Fibroblast of skin of back (primary cell): ENCODE measurements at places on chromosomes 3 and 15.

DNA sequence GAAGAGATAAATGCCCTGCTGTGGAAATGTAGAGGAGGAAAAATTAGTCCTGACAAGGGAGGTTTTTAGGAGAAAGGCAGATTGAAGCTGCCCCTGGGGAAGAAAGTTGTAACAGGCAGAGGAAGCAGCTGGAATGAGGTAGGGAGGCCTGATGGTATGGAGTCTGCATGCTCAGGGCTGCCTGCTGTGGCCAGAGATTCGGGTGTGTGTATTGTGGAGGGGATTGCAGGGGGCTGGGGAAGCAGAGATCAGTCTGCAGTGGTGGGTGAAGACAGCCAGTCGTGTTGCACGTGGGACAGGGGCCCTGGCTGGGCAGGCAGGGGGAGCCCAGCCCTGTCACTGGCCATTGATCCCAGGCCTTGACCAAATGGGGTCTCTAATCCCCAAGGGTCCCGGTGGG, 96.5 kb downstream of the SLCO3A1 start:
- no peak for DNase-seq

- no peak for DNase-seq
Measured at GRCh38 chr3:28224430-28224829, 17.0 kb upstream of the CMC1 start.

DNA sequence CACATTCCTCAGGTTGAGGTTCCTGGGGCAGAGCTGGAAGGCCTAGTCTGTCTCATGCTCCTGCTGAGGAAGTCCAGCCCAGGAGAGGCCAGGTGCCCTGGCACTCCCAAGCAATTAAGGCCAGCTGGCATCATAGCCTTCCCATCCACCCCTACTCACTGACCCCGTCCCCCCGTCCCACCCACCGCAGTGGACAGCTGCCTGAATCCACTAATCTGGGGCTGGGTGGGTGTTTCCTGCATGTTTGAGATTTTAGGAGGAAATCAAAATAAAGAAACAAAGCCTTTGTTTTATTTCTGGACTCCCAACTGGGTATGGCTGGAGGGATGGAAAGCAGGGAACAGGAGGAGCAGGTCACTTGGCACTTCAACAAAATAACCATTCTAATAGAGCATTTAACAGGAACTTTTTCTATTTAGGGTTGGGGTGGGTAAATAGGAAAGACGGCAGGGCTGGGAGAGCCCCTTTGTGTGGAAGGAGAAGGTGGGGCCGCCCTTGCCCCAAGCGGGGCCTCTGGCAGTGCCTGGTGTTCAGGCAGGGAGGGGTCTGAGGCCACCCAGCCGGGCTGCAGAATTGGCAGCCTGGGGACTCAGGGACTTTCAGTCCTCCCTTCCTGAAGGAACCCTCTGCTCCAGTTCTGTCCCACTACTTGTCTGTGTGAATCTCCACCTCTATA, 8.5 kb downstream of the MRAS start:
- DNase-seq = no peak

GRCh38 chr3:74089814-74090213, 465.1 kb upstream of the PDZRN3 start:
- peak; percentile 81 for DNase-seq

- DNase-seq = no peak
Measured at GRCh38 chr3:161081633-161082032, 23.5 kb downstream of the B3GALNT1 start.

- no peak for DNase-seq
Measured at GRCh38 chr15:74769463-74770025, 12.3 kb upstream of the CSK start.

DNA sequence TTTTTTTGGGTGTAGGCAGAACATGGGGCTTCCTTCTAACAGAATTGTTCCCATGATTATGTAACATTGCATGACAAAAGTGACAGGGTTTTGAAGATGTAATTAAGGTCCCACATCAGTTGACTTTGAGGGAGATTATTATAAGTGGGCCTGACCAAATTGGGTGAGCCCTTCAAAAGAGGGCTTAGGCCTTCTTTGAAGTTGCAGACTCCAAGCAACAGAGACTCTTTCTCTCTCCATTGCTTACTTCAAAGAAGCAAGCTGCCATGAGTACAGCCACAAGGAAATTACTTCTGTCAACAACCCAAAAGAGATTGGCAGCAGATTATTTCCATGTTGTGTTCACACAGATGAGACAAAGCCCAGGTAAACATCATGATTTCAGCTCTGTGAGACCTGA, 348.2 kb downstream of the PDCD6IP start:
- DNase-seq = no peak

DNA sequence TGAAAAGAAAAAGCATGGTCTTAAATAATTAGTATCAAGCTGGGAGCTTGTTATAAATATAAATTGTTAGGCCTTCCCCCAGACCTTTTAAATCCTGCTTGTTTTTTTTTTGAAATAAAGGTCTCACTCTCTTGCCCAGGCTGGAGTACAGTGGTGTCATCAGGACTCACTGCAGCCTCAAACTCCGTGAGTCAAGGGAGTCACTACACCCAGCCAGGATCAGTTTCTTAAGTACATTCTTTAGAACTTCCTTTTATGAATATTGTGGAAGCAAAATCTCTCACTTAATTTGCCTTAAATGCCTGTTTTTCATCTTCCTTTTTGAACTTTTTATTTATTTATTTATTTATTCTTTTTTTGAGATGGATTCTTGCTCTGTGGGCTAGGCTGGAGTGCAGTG, 20.8 kb upstream of the DENND4A start:
- no peak for DNase-seq

DNA sequence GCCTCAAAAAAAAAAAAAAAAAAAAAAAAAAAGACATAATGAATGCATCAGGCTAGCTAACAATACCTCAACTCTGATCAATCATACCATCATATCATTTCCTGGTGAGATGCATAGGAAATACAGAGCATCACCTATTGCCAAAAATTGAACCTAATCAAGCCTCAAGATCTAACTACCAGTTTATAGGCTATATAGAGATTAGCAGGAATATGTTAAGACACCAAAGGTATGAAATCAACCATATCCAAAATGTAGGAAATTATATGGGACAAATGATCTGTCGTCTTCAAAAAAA, 387 bp upstream of the VPS33B start:
- no peak for DNase-seq

- DNase-seq = peak; percentile 57
Measured at GRCh38 chr3:71629289-71629688, 45.8 kb upstream of the FOXP1 start.

DNA sequence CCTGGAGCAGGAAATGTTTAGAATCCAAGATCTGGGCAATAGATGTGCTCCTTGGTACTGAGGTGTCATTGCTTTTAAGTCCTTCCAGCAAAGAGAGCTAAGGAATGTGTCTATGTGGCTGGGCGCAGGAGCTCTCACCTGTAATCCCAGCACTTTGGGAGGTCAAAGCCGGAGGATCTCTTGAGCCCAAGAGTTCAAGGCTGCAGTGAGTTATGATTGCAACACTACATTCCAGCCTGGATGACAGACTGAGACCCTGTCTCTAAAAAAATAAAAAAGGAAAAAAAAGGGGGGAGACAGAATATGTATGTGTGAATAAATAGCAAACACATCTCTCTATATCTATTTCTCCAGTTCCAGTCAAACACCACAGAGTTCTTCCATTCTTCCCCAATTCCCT, 4.3 kb upstream of the GPR62 start:
- no peak for DNase-seq

DNA sequence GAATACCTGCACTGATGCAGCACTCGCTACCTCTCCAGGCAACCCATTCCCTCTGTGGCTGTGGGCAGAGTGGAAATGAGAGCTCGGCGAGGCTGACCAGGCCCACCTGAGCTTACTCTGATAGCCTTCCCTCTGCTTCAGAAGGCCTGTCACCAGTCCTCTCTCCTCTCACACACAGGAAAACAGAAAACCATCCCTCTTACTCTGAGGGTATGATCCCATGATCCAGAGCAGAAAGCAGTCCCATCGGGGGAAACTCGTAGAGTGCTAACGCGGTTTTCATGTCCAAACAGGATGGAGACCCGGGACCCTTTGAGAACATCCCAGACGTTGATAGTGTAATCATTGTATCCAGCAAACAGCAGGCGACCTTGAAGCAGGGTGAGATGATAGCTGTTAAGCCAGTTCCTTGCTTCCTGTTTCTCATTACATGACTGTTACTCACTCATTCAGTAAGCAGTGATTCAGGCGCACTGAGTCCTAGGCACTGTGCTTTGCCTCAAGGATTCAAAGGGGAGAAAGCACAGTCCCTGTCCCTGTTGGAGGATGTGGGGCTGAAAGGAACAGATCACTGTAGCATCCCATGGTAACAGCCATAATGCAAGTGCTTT, 11.8 kb upstream of the BCL2L10 start:
- peak; percentile 48 for DNase-seq

DNA sequence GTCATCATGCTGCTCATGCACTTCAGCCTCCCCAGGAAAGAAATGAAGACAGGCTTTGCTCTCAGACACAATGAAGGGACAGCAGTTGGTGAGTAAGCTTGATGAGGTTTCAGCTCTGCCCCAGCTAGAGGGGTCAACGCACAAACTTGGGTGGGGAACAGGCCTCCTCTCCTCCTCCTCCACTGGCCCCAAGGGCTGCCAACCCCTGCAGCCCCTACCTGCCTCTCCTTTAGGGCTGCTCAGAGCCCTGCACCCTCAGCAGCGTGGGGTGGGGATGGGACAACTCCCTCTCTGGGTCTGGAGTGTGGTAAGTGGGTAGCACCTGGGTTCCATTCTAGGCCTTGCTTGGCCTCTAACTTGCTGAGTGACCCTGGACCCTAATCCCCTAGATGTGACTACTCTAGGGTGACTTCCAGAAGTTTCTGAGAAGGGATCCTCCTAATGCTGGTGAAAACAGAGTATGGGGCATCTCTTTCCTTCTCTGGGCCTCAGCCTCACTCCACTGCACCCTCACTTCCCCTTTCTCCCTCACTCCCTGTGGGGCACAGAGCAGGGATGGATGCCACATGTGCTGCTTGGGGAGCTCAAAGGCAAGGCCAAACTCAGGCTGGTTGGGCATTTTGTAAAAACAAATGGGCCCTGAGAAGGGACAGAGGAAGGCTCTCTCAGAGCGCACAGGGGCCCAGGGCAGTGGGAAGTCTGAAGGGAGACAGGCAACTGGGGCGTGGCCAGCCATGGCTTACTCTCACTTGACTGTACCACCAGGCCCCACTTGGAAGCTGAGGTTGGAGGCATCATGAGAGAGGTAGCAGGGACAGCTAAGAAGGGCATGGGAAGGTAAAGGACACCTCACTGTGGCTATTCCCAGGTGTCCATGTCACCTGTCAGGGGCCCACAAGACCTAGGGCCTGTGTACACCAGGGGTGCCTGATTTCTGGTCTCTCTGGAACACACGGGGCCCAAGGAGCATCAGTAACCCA, 64.0 kb downstream of the SYNM start:
- no peak for DNase-seq

GRCh38 chr3:56025326-56025725, 442.9 kb downstream of the ERC2 start:
- no peak for DNase-seq

GRCh38 chr3:163939926-163940325, 1138.4 kb downstream of the SI start:
- peak; percentile 21 for DNase-seq

DNA sequence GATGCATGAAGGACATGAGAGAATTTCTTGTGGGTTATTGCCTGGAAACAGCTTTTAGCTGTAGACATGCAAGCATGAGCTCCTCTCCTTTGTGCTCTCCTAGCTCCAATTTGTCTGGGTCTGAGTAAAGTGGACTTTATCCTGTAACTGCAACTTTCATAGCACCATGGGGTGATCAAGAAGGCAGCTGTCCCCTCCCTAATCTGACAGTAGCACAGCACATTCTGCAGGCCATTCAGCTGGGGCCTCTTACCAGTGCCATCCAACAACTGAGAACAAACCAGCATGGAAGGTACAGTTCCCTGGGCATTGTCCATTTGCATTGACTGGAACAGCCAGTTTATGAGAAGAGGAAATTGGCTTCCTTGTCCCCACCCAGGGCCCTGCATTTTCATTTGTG, 7.7 kb upstream of the RAB27A start:
- no peak for DNase-seq

GRCh38 chr3:83738202-83738601, 1220.6 kb upstream of the CADM2 start:
- no peak for DNase-seq

DNA sequence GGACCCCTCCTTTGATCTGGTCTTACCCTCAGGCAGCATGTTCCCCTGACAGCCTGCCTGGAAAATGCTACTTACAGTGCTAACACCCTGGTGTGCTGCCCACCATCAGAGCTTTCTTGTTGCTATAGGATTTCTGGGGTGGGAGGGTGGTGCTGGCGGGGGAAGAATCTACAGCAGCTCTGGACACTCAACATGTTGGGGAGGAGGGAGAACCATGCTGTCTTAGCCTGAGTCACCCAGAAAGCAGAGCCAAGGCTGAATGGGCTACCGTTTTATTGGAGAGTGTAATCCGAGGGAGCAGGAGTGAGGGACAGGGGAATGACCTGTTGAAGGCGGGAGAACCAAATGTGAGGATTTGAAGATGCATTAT, 45.6 kb downstream of the MFSD1 start:
- DNase-seq = no peak

GRCh38 chr3:50486219-50486888, 17.1 kb downstream of the CACNA2D2 start:
- peak; percentile 62 for DNase-seq

DNA sequence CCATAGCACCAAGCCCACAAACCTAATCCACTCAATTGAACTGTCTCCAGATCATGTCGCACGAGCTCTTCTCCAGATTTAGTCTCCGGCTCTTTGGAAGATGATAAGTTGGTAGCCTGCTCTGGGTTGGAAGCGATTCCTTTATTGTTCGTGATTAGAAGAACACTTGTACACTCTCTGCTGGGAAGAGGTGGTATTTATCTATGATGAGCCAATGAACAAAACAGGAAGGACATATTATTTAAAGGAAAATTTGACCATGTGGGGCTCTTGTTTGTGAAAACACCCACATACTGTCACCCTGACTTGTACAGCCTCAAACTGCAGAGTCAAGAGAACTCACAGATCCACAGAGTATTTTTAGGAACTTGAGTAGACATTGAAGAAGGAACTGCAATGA, 54.4 kb downstream of the MYZAP start:
- no peak for DNase-seq

DNA sequence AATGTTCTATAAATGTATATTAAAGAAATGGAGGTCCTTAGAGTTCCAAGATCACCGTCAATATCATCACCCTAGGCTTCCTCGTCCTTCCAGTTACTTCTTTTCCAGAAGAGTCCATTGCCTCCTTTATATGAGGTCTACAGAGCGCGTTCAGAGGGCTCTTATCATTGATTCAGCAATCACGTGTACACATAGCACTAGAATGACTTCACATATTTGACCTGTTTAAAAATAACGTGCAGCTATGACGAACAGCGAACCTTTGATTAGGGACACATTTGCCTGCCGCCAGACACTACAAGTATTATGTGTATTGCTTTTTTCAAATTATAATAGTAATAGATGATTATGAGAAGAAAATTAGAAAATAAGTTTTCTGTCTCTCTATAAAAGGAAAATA, 26.0 kb downstream of the IGF1R start:
- DNase-seq = no peak

DNA sequence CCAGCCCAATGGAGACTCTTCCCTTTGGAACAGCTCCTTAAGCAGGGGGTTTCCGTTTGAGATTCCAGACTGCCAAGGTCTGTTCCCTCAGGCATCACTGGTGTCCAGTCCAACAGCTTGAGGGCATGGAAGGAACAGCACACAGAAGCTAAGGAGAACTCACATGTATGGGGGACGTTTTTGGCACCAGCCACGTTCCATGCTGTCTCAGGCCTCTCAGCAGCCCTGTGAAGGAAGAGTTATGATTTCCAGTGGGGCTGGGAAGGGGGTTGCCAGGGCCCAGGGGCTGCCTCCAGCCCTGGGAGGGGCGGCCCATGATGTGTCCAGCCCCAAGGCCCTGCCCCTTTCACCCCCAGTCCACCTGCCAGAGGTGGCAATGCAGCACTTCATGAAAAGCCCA, 7.5 kb upstream of the RHO start:
- DNase-seq = no peak

- DNase-seq = no peak
Measured at GRCh38 chr15:56094171-56094570, 100.8 kb upstream of the NEDD4 start.
